DMS79 treated with DMSO at 0.1 percent for 48 hours (cell line): ENCODE measurements at places on chromosomes 2 and 18.
A peak's percentile ranks its signal among the peaks of the same experiment; 100 is the strongest.

GRCh38 chr2:147147802-147148201, 697.0 kb upstream of the ACVR2A start:
- DNase-seq, result no peak

DNA sequence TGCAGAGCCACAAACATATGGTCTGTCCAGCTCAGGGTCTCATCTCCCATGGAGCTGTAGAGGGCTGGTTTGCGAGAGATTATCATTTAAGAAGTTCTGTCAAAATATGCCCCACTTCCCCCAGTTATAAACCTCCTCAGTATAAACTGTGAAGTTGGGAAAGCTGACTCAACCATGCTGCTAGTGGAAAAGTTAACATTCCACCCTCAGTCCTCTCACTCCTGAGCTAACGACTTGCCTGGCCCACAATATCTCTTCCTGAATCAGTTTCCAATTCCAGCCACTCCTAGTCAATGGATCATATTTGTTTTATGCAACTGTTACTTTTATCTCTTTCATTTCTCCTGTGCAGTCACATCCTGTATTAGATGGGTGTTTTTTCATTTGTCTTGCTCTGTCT, 326.2 kb downstream of the SETBP1 start:
- no peak for DNase-seq

- DNase-seq, result no peak
These were observed 233.1 kb upstream of the RAB12 start for GRCh38 chr18:8376113-8376512.

GRCh38 chr18:42883169-42883568, 232.3 kb downstream of the RIT2 start:
- DNase-seq, result no peak

GRCh38 chr18:28062443-28062842, 114.5 kb downstream of the CDH2 start:
- DNase-seq, result no peak

GRCh38 chr2:121335294-121336290, 50.6 kb upstream of the TFCP2L1 start:
- peak; percentile 23 for DNase-seq

DNA sequence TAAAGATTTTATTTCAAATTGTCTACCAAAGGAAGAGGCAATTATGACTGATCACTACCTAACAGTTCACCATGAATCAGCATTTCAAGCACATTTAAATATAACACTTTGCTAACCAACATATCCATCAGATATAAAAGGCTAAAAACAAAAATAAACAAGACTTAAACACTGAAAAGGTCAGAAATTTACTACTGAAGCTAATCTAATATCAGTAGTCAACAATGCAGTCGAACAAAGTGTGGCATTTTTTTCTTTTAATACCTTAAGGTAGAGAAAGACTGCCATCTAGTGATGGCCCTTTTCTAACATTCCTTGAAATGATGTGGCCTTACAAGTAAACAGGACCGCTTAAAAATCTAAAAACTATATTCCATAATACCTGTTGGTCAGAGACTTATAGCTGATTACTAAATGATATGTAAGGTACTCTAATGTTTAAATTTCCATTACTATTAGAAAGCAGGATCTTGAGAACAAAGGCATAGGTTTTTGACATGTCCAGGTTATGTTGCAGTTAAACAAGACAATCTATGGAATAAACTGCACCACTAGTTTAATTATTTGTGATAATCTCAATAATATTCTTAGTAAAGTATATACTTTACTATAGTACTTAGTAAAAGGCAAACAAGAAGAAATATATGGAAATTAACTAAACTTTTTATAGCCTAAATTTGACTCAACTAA, 80.0 kb downstream of the EXOC6B start:
- peak; percentile 52 for DNase-seq

DNA sequence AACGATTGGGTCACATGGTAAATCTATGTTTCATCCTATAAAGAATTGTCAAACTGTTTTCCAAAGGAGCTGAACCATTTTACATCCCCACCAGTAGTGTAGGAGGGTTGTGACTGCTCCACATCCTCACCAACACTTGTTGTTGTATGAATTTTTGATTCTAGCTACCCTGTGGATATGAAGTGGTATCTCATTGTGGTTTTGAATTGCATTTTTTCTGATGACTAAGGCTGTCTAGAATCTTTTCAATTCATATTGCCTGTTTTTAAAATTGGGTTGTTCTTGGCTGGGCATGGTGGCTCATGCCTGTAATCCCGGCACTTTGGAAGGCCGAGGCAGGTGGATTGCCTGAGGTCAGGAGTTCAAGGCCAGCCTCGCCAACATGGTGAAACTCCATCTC, 44.5 kb downstream of the TXNL1 start:
- DNase-seq, result no peak
